A549 treated with ZK216348 at 1 μM for 4 hours (cell line): ENCODE measurements at places on chromosomes 6 and 20. TPM values are rescaled to one million over a fixed set of nuclear protein-coding genes. Genes with fewer than 3 reads are reported as not detected.

The LY6G6C gene
- 0.20 to 0.42 TPM (median 0.29 TPM) in 3 of 5 replicates, not detected in the others for total RNA-seq

The SOBP gene
- total RNA-seq = 0.85 to 1.6 TPM (median 1.1 TPM) in 5 replicates

The HNF4A gene
- total RNA-seq = 11.4 to 21.3 TPM (median 16.5 TPM) in 5 replicates

The PPP1R16B gene
- total RNA-seq = 0.11 to 0.43 TPM (median 0.18 TPM) in 5 replicates

The ABHD16B gene
- not detected in 5 replicates for total RNA-seq

The OR14J1 gene
- not detected in 5 replicates for total RNA-seq

The PHACTR2 gene
- 3.4 to 7.0 TPM (median 4.7 TPM) in 5 replicates for total RNA-seq

The ZNF311 gene
- total RNA-seq = 0.14 to 0.42 TPM (median 0.23 TPM) in 4 of 5 replicates, not detected in the other

The RAB32 gene
- 35.5 to 42.9 TPM (median 40.3 TPM) in 5 replicates for total RNA-seq

The LRFN2 gene
- total RNA-seq = not detected in 5 replicates

The SLC52A3 gene
- 0.34 to 0.78 TPM (median 0.51 TPM) in 5 replicates for total RNA-seq

The FAM184A gene
- not detected in 5 replicates for total RNA-seq

The SMLR1 gene
- not detected in 5 replicates for total RNA-seq

The WRNIP1 gene
- 31.9 to 41.5 TPM (median 38.5 TPM) in 5 replicates for total RNA-seq

The PBOV1 gene
- total RNA-seq = not detected in 5 replicates

The PSMB9 gene
- 15.8 to 24.7 TPM (median 19.0 TPM) in 5 replicates for total RNA-seq

The DPPA5 gene
- not detected in 5 replicates for total RNA-seq

The MUCL3 gene
- 0.08 to 0.17 TPM (median 0.10 TPM) in 5 replicates for total RNA-seq

The C20orf202 gene
- total RNA-seq = not detected in 5 replicates

The PPP1R3G gene
- total RNA-seq = 1.2 to 2.2 TPM (median 1.6 TPM) in 5 replicates

The BMP7 gene
- total RNA-seq = 0.13 to 0.78 TPM (median 0.55 TPM) in 5 replicates

The PCSK2 gene
- total RNA-seq = 0.12 TPM in 1 of 5 replicates, not detected in the others

The HRH3 gene
- not detected in 5 replicates for total RNA-seq

The WFDC12 gene
- not detected in 5 replicates for total RNA-seq

The PCK1 gene
- 0.04 to 0.13 TPM (median 0.05 TPM) in 3 of 5 replicates, not detected in the others for total RNA-seq

The RFX6 gene
- not detected in 5 replicates for total RNA-seq

The MYBL2 gene
- 66.0 to 82.8 TPM (median 79.5 TPM) in 5 replicates for total RNA-seq

The SLC44A4 gene
- 0.18 to 0.50 TPM (median 0.29 TPM) in 3 of 5 replicates, not detected in the others for total RNA-seq

The FNDC1 gene
- 0.05 to 0.13 TPM (median 0.08 TPM) in 4 of 5 replicates, not detected in the other for total RNA-seq

The SHLD1 gene
- total RNA-seq = 4.7 to 9.9 TPM (median 6.4 TPM) in 5 replicates

The AGPAT4 gene
- 2.8 to 5.4 TPM (median 5.2 TPM) in 5 replicates for total RNA-seq

The F13A1 gene
- total RNA-seq = not detected in 5 replicates

The TDRD6 gene
- not detected in 5 replicates for total RNA-seq

The PROKR2 gene
- not detected in 5 replicates for total RNA-seq

The HLA-DPA1 gene
- 0.05 TPM in 1 of 5 replicates, not detected in the others for total RNA-seq

The C6orf15 gene
- not detected in 5 replicates for total RNA-seq

The GPR31 gene
- total RNA-seq = not detected in 5 replicates

The RRAGD gene
- 2.9 to 5.6 TPM (median 3.7 TPM) in 5 replicates for total RNA-seq

The LCA5 gene
- 0.25 to 1.3 TPM (median 1.0 TPM) in 5 replicates for total RNA-seq

The ULBP1 gene
- total RNA-seq = 0.73 to 1.3 TPM (median 1.00 TPM) in 5 replicates

The IPCEF1 gene
- total RNA-seq = 0.03 TPM in 1 of 5 replicates, not detected in the others

The TAGAP gene
- not detected in 5 replicates for total RNA-seq
